ENCODE measurements at places on chromosomes 12 and 14. TPM values are rescaled to one million over a fixed set of nuclear protein-coding genes. Genes with fewer than 3 reads are reported as not detected.
A peak's percentile ranks its signal among the peaks of the same experiment; 100 is the strongest.

DNA sequence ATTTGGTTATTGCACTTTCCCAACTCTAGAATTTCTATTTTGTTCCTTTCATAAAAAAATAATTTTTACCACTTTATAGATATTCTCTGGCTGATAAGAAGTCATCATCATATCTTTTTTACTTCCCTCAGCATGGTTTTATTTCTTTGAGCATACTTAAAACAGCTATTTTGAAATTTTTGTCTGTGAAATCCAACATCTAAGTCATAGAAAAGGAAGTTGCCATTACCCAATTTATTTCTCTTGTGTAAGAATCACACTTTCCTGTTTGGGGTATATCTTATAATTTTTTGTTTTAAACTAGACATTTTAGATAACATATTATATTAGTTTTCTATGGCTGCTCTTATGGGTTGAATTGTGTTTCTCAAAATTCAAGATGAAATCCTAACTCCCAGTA is 400.2 kb upstream of the OR4E1 start:
- no peak for DNase-seq
- H3K4me3 ChIP-seq: no peak overlapping the region

- H3K4me3 ChIP-seq: no peak overlapping the region
- no peaks in the 10 kb centered on the region for H3K4me1 ChIP-seq
- peaks cover 4% of the 10 kb centered on the region for H3K27me3 ChIP-seq
- DNase-seq: no peak
- H3K36me3 ChIP-seq: no peaks in the 10 kb centered on the region
Observed at GRCh38 chr14:31492759-31493498, 5.1 kb upstream of the GPR33 start.

DNA sequence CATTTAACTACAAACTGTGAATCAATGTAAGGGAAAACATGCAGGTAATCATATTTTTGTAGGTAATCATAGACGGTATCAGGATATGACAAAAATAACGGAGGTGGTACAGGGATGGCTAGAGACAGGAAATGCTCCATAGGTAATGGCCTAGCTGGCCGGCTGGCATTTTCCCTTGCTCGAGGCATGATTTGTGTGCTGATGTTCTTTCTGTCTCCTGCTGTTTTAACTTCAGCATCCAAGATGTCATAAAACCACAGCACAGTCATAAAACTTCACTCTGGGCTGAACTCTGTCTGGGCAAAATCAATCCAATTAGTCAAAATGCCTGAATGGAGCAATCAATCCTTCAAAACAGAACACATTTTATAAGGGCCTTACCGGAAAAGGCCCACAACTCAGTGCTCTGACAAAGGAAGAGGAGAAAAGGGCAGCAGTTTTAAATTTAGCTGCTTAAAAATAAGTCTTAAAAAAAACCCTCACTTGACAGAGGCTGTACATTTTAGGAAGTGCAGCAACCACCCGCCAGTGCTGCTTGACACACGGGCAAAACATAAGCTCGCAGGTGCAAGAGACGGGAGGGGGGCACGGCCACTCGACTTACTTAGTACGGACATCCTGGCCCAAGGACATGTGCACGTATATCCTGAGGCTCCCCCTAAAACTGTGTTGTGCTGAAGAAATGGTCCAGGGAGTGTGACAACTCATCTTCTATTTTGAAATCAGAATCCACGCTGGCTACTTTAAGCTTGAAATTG is 40.5 kb upstream of the GPR68 start:
- H3K27ac ChIP-seq: no peak overlapping the region
- peaks cover 92% of the 10 kb centered on the region for H3K36me3 ChIP-seq
- H3K27me3 ChIP-seq: no peaks in the 10 kb centered on the region
- DNase-seq: no peak
- no peak overlapping the region for H3K4me3 ChIP-seq

GRCh38 chr12:46562625-46563225 is 190.2 kb upstream of the SLC38A2 start:
- DNase-seq: no peak
- H3K27me3 ChIP-seq: no peaks in the 10 kb centered on the region
- peaks cover 4% of the 10 kb centered on the region for H3K4me1 ChIP-seq
- no peaks in the 10 kb centered on the region for H3K36me3 ChIP-seq
- H3K27ac ChIP-seq: peak overlapping the region; percentile 76

Gene CRADD
- 10.9 TPM for polyA plus RNA-seq

Gene TAS2R50
- 0.18 TPM for polyA plus RNA-seq

Gene KCNMB4
- 20.2 TPM for polyA plus RNA-seq

Gene TMEM121
- 5.0 TPM for polyA plus RNA-seq

DNA sequence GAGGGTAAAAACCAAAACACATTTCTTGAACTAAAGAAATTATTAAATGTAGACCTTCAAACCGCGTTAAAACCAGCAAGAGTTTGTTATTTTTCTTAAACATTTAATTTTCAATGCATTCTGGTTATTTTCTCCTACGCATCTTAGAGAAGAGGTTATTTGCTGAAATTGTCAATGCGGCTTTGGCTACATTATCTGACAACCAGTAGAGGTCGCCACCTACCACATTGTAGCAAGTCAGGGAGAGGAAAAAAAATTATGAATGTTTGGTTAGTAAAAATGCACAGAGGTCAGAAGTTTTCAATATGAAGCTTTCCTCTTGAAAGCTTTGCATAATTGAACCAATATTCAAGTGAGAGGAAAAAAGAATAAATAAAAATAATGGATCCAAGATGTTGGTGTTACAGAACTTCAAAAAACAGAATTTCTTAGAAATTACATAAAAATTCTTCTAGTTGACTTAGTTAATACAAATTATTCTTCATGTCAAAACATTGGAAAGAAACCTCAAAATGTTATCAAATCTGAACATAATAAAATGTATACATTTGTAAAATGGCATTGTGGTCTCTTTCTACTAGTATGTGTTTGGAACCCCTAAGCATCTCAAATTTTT is 159.4 kb upstream of the TMTC2 start:
- H3K27me3 ChIP-seq: no peaks in the 10 kb centered on the region
- H3K27ac ChIP-seq: no peak overlapping the region
- H3K36me3 ChIP-seq: no peaks in the 10 kb centered on the region
- no peak overlapping the region for H3K4me3 ChIP-seq
- no peaks in the 10 kb centered on the region for H3K4me1 ChIP-seq

Data from left lung (tissue), 14 donors.